Tibial artery (tissue), 4 donors: ENCODE measurements at places on chromosomes 3 and 15.

DNA sequence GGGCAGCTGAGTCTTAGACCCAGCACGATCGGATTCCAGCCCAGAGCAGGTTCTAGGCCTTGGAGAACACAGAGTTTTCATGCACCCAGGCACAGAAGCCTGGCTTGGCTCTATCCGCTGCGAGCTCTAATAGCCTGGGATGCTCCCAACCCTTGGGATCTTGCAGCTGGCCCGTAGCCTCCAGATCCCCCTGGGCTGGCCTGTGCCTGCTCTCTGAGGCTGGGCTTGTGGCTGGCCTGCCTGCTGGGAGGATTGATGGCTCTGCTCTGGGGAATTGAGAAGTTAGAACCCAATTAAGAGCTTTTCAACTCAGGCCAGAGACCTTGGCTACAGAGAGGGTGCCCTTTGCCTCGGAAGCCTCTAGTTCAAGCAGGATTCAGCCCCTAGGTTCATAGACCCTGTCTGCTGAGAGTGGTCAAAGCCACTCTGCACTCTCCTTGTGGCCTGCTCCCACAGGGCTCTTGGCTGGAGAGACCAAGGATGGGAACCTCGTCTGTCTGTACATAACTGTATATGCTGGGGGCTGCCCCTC is 64.4 kb downstream of the MAGEF1 start:
- DNase-seq, result no peak

GRCh38 chr3:179450261-179450701 is 989 bp downstream of the GNB4 start:
- DNase-seq, result no peak

DNA sequence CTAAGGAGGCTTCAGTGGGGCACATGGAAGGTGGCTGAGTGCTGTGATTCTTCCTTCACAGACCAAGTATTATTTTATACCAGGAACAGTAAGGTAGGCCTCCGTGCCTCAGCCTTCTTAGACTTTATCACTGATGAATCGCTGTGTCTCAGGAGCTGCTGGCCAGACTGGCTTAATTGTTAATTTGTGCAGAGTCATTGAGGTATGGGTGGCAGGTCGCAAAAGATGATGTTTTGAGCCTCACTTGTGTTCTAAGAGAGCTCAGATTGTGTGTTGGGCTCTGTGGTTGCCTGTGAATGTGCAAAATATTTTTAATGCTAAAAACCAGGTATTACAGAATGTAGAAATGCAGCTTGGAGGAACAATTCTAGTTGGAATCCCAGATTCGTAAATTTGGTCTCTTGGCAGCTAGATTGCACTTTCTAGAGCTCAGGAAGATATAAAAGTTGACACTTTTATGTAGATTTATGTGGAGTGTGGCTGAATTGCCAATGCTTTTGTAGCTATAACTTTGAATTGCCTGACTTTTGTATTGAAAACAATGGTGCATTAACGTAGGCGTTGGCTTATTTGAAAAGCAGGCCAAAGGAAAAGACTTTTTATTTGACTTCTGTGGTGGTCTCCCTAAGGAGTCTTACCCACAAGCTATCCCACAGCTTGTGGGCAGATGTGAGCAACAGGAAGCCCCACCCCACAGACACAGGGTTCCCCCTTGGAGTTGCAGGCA is 53.4 kb downstream of the LARS2 start:
- DNase-seq, result no peak

- peak; percentile 82 for DNase-seq
Measured at GRCh38 chr3:157282261-157283191, 122.6 kb upstream of the CCNL1 start.

DNA sequence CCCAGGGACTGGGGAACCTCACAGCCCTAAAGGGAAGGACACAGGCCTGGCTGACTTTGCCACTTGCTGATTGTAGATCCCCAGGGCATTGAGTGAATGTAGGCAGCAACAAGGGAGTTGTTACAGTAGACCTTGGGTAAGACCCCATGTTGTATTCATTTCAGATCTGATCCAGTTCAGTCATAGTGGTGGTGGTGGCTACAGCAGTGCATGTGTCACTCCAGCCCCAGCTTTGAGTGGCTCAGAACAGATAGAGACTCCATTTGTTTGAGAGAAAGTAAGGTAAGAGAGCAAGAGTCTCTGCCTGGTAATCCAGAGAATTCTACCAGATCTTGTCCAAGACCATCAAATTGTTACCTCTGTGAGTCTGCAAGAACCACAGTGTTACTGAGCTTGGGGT is 278.7 kb upstream of the SATB1 start:
- no peak for DNase-seq
